ENCODE measurements at places on chromosomes 13 and 19.

- DNase-seq, result no peak
Measured at GRCh38 chr13:24894972-24895300, 131.0 kb downstream of the RNF17 start.

- no peak for DNase-seq
Measured at GRCh38 chr13:30861163-30861562, 44.9 kb upstream of the MEDAG start.

- no peak for DNase-seq
Measured at GRCh38 chr19:4032436-4032835, 24.9 kb downstream of the PIAS4 start.

DNA sequence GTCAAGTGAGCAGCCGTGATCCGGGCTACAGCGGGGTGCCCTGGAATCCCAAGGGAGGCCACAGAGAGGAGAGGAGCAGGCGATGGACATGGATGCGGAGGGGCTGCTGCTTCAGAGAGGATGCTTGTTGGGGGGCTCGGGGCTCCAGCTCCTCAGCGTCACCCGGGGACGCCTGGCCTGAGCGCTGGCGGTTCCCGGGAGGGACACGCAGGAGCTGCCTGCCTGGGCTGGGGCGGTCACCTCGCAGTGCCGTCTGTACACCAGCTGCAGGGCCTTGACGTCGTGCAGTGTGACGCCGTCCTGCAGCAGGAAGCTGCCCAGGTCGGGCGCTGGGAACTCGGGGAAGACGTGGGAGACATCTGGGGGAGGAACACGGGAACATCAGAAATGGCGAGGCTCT lies 29.9 kb upstream of the RANBP3 start:
- DNase-seq, result no peak

DNA sequence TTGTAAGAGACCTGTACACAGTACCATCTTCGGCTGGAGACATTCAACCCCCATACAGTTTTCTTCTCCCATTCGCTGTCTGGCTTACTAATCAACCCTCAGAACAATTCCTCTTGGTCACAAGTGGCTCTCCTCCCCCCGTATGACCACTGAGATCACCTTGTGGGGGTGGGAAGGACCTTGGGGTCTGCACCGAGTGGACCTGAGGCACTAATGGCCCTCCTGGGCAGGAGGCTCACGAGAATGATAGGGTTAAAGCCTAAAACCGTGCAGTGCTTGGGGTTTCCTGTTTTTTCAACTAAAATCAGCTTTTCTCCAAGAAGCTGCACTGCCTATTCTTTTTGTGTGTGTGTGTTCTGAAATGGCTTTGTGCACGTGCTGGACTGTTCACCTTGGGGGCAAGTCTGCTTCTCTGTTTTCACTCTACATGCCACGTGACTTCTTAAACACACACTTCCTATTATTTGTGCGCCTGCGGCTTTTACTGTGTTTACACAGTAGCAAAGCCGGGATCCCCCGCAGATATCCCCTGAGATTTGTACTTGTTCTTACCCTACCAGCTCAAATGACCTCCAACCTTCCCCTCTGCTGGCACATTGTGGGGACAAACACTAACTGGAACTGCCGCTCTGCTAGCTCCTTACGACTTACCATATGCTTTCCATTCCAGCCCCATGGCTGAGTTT lies 12.3 kb downstream of the RBM26 start:
- DNase-seq, result no peak

DNA sequence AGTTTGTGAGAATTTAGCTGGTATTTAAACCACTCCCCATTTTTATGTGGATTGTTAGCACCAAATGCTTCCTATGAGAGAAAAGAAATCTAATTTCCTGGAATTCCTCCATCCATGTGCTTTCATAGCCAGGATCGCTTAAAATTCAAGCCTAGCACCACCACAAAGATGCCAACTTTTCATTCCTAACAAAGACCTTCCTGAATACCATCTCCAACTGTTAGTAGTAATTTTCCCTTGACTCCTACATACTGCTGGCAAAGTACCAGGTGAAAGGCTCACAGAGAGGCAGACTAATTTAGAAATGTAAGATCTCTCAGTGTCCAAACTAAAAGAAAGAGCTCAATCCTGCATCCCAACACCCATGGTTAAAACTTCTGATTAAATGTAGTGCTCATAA lies 386.3 kb downstream of the KCTD12 start:
- no peak for DNase-seq

GRCh38 chr19:38726761-38727301 lies 17.4 kb downstream of the CAPN12 start:
- no peak for DNase-seq
